Germinal center (tissue), 1 donor: ENCODE measurements at places on chromosomes 12 and 14.

- no peak for DNase-seq
Observed at GRCh38 chr14:21405097-21405496, 21.3 kb upstream of the SUPT16H start.

DNA sequence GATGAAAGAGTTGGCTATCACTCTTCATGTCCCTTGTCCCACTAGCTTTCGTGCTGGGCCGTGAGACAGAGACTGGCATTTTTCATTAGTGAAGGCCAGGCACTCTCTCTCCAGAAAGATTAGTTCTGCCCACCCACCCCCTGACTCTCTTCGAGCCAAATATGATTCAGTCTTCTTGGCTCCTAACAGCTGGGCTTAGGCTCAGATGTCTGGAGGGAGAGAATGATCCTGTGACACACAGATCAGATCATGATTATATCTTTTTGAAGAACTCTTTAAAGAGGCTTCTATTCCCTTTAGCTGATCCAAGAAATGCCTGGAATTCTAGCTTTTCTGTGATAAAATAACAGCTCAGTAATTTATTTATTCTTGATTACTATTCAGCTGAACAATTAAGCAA lies 5.2 kb upstream of the GNG2 start:
- DNase-seq, result no peak

DNA sequence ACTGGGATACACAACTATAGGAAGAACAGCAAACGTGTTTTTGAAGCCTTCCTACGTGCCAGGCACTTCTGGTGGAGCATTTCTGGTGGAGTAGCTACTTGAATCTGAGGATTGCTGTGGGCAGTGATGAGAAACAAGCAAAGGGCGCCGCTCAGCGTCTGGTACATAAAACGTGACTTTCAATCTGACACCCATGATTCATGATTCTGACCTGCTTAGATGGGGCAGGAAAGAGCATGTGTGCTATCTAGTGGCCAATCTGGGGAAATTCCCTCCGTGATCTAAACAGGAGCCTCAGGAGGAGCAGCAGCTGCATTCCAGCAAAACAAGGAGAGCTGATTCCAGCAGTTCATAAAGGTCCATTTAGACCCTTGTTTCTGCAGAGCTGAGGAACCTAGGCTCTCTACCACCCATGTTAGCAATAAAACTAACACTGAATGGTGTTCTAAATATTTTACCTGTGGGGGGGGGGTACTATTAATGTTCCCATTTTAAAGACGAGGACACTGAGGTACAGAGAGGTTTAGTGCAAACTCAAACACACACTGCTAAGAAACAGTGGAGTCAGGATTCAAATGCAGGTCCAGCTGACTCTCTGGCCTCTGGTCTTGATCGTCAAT lies 37.8 kb downstream of the PAH start:
- peak; percentile 20 for DNase-seq

DNA sequence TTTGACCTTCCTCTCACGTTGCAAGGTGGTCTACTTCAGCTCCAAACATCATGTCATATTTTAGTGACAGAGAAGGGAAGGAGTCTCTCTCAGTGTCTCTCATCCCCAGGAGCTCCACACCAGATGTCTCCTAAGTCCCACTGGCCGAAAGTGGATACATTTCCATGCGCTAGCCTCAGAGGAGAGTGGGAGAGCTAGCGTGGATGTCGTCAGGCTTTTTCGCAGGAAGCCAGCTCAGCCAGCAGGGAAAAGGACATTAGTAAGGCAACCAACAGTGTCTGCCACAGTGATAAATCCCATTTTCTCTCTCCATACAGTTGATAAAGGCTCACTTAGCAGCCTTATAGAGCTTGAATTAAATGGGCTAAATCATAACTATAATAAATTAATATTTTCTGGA lies 155.7 kb downstream of the PELI2 start:
- no peak for DNase-seq

- no peak for DNase-seq
Observed at GRCh38 chr12:100024974-100025555, 40.3 kb upstream of the ANKS1B start.

DNA sequence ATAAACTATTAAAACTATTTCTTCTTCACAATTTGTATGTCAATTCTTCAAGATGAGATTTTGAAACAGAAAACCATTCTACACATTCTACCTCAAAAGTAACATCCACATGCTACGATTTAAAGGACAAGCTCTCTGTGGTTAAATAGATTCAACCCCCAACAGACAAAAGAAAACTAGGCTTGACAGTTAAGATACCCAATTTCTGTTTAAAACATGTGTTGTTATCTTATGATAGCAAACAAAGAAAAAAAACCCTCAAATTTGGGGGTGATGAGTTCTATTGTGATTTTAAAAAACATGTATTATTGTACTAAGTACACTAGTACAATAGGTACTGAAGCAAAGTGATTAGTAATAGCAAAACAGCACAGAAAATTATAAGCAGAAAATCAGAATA lies 33.8 kb downstream of the ATF7 start:
- DNase-seq, result no peak

GRCh38 chr14:88188745-88189416 lies 134.2 kb downstream of the KCNK10 start:
- no peak for DNase-seq

GRCh38 chr12:119915894-119916510 lies 38.9 kb upstream of the CIT start:
- no peak for DNase-seq

DNA sequence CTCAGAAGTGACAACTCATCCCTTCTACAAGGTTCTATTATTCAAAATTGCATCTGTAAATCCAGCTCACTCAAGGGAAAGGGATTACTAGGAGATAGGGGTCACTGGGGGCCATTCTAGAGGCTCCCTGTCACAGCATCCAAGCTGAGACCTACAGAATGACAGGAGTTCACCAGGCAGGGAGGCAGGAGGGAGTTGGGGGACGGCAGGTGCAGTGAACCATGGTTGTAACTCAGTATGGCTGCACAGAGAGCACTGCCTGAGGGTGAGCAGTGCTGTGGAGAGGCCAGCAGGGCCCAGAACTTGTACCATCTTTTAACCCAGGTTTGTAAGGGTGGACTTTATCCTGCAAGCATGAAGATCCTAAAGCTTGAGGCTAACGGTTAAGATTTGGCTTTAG lies 37.9 kb upstream of the SINHCAF start:
- DNase-seq, result no peak

DNA sequence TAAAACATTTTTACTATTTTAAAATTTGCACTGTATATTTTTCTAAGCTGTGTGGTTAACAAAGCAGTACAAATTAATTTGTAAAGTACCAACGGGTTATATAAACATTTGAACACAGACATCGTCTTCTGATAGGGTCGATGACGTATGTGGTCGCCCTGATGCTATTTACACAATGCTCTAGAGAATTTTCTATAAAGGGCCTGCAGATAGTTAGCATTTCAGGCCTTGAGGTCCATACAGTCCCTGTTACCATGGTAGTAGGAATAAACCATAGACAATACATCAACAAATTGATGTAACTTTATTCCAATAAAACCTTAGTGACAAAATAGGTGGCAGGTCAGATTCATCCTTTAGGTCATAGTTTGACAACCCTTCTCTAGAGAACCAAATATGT lies 25.7 kb upstream of the PDZRN4 start:
- DNase-seq, result no peak

GRCh38 chr12:15131431-15131830 lies 89.8 kb downstream of the RERG start:
- no peak for DNase-seq

- DNase-seq, result no peak
Observed at GRCh38 chr12:64007853-64008252, 163.4 kb downstream of the SRGAP1 start.

DNA sequence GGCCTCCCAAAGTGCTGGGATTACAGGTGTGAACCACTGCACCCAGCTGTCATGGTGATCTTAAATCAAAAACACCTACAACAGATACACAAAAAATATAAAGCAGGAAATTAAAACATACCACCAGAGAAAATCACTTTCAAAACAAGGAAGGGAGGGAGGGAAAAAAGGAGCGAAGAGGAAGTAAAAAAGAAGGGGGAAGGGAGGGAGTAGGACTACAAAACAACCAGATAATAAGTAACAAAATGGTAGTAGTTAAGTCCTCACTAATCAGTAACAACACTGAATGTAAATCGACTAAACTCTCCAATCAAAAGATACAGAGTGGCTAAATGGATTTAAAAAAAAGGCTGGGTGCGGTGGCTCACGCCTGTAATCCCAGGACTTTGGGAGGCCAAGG lies 89.0 kb downstream of the SH2B3 start:
- DNase-seq, result no peak

DNA sequence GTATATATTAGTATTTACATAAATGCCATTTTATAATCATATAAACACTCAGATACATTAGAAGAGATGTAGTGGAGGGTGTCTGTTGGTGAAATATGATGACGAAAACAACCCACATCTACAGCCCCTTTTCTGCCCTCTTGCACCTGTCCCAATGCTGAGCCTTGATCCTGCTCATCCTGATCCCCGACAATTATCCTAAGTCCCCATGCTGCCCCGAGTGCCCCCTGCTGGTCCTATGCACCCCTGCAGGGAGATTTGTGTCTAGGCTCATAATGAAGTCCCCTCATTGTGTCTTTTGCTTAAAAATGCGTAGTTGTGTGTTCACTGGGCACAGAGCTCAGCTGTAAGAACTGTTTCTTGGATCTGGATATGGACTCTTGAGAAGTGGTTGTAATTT lies 554.5 kb downstream of the TMEM121 start:
- peak; percentile 1 for DNase-seq

DNA sequence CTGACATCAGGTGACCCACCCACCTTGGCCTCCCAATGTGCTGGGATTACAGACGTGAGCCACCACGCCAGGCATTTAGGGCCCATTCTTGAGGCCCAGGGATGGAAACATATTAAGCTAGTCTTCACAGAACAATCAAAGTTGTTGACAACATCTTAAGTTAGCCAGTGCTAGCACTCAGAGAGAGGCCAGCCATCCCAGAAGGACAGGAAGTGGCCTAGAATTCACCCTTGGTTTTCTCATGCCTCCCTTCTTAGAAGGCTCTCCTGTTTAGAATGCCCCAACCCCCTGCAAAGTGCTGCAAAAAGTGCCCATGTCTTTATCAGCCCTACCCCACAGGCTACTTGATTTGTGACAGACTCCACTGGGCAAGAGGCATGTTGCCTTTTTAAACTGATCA lies 12.1 kb upstream of the OR6J1 start:
- DNase-seq, result no peak

- no peak for DNase-seq
Observed at GRCh38 chr12:21819236-21819635, 44.7 kb upstream of the KCNJ8 start.

DNA sequence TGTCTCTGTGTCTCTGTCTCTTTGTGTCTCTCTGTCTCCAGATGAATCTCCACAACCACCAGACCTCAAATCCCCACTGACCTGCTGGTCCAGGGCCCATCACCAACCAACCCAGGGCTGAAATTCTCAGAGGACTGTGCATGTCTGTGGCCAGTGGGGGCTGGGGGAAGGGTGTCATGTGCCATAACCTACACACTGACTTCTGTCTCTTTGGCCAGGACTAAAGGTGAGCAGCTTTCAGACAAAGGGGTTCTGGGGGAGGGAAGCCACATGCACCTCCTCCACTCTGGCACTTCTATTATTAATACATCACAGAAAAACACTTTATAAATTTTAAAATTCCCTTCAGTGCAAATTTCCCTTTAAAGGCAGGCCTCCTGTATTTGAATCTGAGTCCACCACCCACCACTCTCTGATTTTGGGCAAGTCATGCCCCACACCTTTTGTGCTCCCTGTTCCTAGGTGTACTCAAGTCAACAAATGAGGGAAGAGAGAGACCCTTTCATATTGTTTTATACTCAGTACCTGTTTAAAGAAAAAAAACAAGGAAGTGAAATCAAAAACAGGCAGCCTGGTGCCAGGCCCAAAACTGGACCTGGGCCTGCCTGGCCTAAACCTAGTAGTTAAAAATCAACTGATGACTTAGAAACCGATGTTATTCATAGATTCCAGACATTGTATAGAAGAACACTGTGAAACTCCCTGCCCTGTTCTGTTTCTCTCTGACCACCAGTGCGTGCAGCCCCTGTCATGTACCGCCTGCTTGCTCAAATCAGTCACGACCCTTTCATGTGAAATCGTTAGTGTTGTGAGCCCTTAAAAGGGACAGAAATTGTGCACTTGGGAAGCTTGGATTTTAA lies 80.2 kb downstream of the TUNAR start:
- no peak for DNase-seq
